ENCODE measurements at places on chromosomes 4 and X.

DNA sequence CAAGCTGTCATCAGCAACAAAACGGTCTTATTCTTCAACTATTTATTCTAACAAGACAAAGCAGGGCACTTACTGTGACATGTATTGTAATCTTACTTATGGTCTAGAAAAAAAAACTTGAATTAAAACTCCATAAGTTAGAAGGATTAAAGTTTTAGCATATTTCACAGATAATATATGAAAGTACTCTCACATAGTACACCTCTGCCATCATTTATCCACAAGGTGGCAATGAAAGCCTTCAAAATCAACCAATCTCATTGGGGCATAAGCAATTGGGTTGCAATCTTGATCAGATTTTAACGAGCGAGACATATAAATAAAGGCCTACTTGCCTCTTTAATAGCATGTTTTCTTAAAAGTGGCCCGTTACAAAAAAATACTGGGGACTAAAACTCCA, 1382.9 kb downstream of the FAM133A start:
- no peak for DNase-seq

GRCh38 chr4:15145709-15146108, 143.4 kb downstream of the CPEB2 start:
- DNase-seq = no peak

DNA sequence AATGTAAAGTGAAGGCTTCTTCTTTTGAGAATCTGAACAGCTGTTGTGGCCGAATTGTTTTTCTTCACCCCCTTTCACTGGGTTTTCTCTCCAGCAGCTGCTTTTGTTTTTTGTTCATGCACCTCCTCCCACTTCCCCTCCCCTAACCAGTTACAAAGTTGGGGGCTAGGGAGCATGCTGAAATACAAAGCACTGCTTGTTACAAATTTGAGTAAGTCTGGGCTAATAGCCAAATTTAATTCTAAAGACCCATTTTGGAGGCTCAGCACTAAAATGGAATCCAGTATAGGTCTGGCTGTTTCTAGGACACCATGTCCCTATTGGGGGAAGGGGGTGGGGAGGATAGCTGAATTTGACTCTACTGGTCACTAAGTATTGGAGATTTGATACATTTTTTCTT, 89.2 kb upstream of the GPM6B start:
- DNase-seq = no peak

DNA sequence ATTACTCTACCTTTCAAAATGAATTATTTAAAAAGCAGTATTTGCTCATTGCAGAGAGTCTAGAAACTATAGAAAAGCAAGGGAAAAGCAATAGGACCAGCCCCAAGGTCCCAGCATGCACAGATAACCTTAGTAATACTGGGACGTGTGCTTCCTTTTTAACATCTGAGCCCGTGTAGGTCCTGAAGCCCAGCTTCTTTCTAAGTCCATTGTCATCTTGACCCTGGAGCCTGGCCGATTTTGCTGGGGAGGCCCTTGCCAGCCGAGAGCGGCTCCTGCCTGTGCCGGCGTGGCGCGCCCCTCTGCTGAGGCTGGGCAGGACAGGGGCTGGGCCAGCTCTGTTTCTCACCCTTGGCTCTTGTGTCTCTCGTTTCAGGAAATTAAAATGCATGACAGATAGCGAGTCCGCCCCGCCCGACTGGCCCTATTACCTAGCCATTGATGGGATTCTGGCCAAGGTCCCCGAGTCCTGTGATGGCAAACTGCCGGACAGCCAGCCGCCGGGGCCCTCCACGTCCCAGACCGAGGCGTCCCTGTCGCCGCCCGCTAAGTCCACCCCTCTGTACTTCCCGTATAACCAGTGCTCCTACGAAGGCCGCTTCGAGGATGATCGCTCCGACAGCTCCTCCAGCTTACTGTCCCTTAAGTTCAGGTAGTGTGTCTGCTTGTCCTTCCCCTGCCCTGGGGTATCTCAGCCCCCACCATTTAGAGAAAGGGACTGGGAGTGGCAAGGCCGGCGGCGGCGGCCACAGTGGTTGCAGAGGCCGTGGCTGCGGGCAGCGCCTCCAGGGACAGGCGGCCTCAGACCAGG, 4.1 kb downstream of the MSANTD1 start:
- no peak for DNase-seq

GRCh38 chrX:38151441-38151840, 69.2 kb downstream of the SRPX start:
- no peak for DNase-seq

GRCh38 chr4:112514647-112515197, 1.3 kb downstream of the NEUROG2 start:
- no peak for DNase-seq

DNA sequence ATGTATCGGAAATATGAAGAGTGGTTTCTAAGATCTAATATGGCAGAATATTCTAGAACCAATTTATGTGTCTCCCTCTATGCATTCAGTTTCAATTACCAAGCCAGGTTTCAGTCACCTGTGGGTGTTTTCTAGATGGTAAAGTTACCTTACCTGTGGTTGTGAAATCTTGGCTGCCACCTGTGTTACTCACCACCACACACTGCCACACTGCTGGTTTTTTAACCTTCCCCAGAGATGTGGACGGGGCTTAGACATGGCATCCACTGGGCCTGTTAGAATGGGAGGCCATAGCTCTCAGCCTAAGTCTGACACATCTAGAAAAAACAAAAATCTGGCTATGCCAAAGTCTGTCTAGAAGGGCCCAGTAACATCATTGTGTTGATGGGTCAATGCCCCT, 896.5 kb upstream of the PABPC4L start:
- DNase-seq = no peak

- no peak for DNase-seq
Observed at GRCh38 chr4:37958932-37959331, 1.3 kb upstream of the PTTG2 start.

GRCh38 chr4:80192937-80193336, 4.4 kb upstream of the PRDM8 start:
- DNase-seq = no peak

- DNase-seq = no peak
Observed at GRCh38 chrX:19046343-19047215, 62.7 kb upstream of the PHKA2 start.

DNA sequence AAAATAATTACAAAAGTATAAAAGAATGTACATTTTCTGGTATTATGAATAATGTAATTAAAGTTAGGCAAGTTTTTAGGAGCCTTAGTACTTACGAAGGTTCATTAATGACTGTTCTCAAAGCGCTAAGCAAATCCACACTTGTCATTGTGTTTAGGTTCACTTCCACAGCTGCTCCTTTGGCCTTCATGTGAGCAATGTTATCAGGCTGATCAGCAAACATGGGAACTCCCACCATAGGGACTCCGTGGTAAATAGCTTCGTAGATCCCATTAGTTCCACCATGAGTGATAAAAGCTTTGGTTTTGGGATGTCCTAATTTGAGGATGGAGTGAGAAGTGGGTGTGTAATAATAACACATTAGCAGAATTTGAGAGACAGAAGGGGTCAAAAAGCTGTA, 45.1 kb downstream of the UGT2A2 start:
- no peak for DNase-seq

- DNase-seq = no peak
Observed at GRCh38 chr4:72895408-72895807, 174.1 kb downstream of the COX18 start.

- DNase-seq = no peak
Observed at GRCh38 chrX:63349307-63349706, 1.8 kb downstream of the SPIN4 start.
